GM19239 (cell line): ENCODE measurements at places on chromosomes 11 and 22.

GRCh38 chr11:1442163-1442562 is 44.4 kb downstream of the MOB2 start:
- DNase-seq = no peak

DNA sequence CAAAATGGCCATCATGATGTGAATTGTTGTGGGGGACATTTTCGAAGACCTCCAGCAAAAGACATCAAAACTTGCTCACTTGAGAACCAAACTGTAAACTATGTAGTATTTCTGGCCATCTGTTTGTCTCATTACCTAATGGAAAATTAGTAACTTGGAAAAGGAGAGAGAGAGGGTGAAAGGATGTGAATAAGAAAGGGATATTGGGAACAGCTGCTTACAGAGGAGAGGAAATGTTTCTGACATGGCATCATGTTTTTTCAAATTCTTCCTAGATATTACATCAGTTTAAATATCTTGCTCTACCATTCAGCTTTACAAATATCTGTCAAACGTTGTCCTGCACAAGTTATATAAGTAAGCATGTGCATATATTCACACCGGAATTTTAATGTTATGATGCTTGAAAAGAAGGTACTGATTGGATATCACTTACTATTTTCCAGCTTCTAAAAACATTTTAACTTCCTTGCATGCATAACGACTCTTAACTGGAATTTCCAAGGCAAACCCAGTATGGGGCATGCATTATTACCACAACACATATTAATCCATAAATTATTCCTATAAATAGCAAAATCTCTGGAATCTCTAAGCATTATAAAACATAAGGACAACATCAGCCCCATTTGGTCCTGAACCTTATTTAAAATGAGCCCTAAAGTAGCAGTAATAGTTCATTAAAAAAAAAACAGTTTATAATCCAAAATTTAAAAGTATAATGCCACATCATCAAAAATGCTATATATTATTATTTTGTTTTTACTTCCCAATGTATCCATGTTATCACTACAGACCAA is 20.0 kb downstream of the GUCY1A2 start:
- no peak for DNase-seq

GRCh38 chr11:74473382-74474173 is 6.2 kb upstream of the KCNE3 start:
- DNase-seq = no peak

- DNase-seq = no peak
These were observed 628.1 kb downstream of the METTL15 start for GRCh38 chr11:28736256-28736655.

DNA sequence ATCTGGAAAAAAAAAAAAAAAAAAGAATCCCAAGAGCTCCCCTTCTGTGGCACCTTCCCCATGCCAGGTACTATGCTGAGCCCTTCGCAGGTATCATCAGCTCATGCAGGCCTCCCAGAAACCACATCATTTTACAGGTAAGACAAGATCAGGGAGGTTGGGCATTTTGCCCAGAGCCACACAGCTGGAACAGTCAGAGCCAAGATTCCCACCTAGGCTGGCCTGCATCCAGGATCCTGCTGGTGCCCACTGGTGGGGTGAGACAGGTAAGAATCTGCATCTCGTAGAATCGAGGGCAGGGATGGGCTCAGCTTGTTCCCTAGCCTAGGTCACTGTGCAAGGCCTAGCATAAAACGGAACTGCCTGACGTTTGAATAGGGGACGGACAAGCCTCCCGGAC is 15.7 kb upstream of the MEN1 start:
- no peak for DNase-seq

- DNase-seq = peak; percentile 95
These were observed 357.3 kb downstream of the CTTN start for GRCh38 chr11:70755410-70756158.

DNA sequence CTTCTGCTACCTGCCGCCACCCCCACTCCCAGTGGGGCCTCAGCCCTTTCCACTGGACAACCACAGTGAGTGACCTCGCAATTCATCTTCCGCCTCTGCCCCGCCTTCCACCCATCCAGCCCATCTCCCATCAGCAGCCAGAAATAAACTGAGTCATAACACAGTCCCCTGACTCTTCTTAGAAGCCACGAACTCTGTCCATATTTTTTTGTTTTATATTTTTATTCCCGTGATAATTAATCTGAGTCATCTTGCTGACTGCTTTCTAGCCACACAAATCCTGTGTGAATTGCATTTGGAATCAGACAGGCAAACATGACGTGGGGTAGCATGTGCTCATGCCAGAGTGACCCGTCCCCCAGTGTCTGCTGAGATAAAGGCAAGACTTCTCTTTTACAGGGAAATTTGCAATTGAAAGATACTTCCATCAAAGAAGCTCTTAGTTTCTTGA is 7.0 kb downstream of the FADD start:
- DNase-seq = no peak

- DNase-seq = no peak
These were observed 2.7 kb upstream of the GAB2 start for GRCh38 chr11:78420255-78420764.

DNA sequence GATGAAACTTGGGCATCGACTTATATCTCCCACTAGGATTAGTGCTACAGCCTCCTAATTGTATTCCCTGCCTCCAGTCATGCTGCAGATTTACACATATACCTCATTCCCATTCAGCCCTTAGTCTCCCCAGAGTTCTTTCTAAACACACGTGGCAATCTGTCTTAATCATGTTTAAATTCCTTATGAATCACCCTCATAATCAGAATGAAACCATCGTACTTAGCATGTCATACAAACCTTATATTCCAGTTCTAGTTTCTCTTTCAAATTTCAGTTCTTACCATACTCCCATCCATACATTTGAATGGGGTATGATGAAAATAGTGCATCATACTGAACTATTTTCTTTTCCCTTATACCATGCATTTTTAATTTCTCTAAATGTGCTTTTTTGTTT is 6.0 kb upstream of the OR10A2 start:
- DNase-seq = no peak

GRCh38 chr11:64619811-64620380 is 28.9 kb downstream of the SLC22A12 start:
- DNase-seq = no peak

DNA sequence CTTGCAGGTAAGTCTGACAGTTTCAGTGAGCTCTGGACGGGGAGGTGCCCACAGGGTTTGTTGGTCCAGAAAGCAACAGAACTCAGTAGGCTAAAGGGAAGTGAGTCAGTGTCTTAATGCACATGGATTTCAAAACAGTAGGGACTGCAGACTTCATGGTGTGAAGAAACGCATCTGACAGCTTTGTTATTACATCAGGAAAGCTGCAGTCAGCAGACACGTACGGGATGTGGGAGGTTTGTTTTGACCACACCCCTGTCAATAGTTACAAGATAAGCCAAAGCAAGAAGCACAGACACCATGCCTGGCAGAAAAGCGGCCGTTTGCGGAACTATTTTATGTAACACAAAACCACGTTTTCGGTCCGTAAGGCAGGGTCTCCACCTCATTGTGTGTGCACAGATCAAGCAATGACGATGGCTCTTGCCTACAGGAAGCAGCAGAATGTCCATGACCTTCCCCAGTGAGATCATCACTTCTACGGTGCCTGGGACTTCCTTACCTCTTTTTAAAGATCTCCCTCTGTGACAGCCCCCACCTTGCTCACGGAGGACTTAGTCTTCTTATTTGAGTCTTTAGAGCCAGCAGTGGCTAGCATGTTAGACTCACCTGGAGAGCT is 58.2 kb upstream of the FTH1 start:
- DNase-seq = peak; percentile 46

- DNase-seq = no peak
These were observed 175.1 kb downstream of the SWAP70 start for GRCh38 chr11:9838961-9839360.

DNA sequence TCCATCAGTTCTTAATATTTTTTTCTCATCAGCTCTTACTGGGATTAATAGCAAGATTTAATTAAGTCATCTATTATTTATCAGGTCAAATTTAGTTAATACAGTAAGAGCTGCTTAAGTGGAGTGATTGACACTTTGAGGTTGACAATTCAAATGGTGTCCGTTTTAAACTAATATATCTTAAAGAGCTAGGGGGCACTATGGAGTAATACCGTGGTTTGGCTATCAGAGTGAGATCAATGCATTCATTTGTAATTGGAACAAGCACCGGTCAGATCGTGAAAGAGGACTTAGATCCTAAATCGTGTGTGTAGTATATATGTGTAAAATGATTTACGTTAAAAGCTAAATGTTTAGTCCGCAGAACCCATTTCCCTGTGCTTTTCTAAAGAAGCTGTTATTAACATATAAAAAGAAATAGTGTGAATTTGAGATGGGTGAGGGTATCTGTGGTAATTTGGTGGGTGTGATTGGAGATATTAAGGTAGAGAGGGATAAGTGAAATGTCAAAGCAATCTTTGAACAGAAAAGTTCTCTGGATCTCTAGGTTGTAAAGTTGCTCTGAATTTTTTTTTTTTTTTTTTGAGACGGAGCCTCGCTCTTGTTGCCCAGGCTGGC is 2.3 kb downstream of the SIK2 start:
- no peak for DNase-seq

DNA sequence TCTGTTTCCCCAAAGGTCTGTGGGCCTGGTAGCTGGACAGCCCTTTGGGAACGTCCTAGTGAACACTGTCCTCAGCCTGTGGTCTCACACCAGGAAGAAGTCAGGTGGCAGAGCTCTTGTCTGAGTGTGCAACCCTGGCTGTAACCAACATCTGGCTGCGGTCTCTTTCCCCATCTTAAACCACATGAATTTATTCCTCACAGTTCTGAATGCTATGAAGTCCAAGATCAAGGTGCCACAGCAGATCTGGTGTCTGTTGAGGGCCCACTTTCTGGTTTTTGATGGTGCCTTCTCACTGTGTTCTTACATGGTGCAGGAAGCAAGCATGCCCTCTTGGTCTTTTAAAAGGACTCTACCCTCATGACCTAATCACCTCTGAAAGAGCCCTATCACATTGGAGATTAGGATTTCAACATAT is 2.7 kb downstream of the UPB1 start:
- DNase-seq = no peak

- no peak for DNase-seq
These were observed 300.9 kb downstream of the TENM4 start for GRCh38 chr11:79139900-79140299.

- DNase-seq = no peak
These were observed 76.0 kb downstream of the HSD17B12 start for GRCh38 chr11:43756575-43756974.

- DNase-seq = no peak
These were observed 5.3 kb downstream of the SC5D start for GRCh38 chr11:121297872-121298271.

- DNase-seq = no peak
These were observed at the start of gene TSGA10IP for GRCh38 chr11:65945430-65945911. Gene TSGA10IP (plus strand): TSS chr11:65945480. CDS start chr11:65945676, 196 bp downstream.

GRCh38 chr11:94883878-94884277 is 89.5 kb downstream of the CWC15 start:
- DNase-seq = no peak

- no peak for DNase-seq
These were observed 325.3 kb upstream of the LRRC4C start for GRCh38 chr11:41784513-41785335.

- DNase-seq = no peak
These were observed 11.1 kb downstream of the PRDM11 start for GRCh38 chr11:45157247-45158209.

DNA sequence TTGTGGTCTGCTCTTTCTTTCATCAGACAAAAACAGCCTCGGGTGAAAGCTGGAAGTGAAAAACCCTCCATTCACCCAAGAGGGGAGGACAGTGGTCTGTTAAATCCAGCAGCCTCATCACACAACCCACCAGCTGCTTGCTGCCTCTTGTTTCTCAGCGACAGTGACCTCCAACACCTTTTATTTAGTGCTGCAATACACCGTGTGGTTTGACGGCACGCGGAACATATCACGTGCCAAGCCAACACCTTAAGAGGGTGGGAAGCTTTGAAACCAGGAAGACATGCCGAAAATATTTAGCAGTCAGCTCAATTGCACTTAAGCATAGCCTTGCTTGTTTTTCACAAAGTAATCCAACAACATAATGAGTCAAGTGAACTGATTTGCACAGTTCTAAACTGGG is 39.8 kb upstream of the POGLUT3 start:
- no peak for DNase-seq

DNA sequence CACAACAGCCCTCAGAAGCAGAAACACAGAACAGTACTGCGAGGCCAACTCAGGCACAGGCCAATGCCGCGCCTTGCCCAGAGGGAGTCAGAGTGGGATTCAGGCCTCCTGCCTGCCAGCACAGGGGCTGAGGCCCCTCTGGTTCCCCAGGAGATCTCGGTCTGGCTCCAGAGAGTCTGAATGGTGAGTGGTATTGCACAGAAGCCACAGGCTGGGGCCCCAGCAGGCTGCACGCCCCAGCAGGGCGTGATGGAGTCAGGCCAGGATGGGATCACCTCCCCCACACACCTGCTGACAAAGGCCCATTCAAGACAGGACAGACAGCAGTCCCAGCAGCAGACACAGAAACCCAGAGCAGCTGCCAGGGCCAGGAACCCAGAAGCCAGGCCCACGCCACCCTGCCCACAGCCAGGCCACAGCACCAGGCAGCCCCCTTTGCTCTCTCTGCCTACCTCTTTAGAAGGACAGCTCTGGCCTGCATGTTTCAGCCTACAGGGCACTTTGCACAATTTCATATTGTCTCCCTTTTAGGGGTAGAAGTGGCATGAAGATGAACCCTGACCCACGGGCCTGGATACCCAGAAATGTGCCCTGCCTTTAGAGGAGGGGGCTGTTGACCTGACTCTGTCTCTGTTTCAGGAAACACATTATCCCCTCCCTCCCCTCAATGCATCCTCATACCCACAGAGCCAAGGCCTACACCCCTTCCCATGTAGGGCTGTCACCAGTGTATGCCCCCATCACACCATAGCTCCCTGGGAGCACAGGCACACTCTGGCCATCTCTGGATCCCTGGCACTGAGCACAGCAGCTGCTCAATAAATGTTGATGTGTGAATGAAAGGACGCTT is 6.1 kb downstream of the FXYD6 start:
- DNase-seq = no peak

DNA sequence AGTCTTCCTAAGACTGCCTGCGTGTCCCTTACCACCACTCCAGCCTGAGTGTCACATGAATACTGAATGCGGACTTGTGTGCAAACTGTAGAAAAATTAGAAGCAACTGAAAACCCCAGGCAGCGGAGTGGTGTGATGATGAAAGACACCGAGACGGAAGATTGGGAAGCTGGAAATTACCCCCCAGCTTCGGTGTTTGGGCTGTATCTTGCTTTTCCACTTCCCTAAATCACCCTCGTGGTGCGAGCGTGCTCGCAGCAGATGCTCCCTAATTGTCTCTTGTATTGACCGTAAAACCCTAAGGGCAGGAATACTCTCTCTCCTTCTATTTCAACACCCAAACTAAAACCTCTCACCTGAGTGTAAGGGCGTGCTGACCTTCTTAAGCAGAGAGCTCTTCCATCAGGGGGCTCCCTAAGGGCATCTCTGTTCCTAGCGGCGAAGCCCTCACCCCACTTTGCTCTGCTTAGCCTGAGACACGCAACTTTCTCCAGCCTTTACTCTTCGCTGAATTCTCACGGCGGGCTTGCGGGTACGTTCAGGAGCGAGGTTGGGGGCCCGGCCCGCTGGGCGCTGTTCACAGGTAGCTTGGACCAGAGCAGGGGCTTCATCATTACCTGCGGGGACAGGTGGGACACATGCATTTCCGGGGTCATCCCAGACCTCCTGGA is 62.4 kb downstream of the CRYBB2 start:
- no peak for DNase-seq
